ENCODE measurements at places on chromosomes 12 and 14. TPM values are rescaled to one million over a fixed set of nuclear protein-coding genes. Genes with fewer than 3 reads are reported as not detected.

CD4 gene
- total RNA-seq: not detected

ABCC9 gene
- 0.08 TPM for total RNA-seq

INSM2 gene
- total RNA-seq: not detected

RAB15 gene
- total RNA-seq: 20.2 TPM

SOX5 gene
- total RNA-seq: not detected

Measured in A549 treated with Mapracorat at 1 μM for 4 hours (cell line).